ENCODE measurements at places on chromosomes 6 and 20. TPM values are rescaled to one million over a fixed set of nuclear protein-coding genes. Genes with fewer than 3 reads are reported as not detected.

The FERMT1 gene
- 1.2 TPM for total RNA-seq

The CNBD2 gene
- 1.6 TPM for total RNA-seq

- no peak for DNase-seq
These were observed 695.9 kb downstream of the EPHA7 start for GRCh38 chr6:92723390-92723931.

DNA sequence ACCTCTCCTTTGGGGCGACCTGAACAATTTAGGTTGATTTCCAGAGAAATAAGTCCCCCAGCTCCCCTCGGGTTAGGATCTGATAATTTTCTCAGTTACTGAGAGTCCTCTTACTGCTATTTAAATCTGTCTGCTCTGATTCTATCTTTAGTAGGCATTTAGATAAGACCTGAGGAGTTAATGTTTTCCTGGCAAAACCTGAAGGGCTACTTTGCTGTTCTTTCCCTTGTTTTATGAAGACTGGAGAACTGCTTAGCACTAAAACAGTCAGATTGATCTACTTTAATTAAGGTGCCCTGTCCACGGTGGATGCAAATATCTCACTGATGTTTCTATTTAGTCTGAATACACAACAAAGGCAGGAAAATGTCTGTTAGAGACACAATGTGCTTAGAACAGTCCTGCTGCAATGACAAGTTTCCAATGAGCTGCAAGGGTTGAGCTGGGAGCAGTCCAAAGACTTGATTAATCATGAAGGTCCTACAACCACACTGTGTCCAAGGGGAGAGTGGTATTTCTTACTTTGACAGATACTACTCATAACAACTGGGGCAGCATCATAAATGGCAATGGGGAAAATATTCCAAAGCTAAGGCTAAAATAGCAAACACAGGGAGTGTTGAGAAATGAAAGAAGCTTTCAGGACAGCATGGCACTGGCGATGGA, 15.7 kb downstream of the ADTRP start:
- no peak for DNase-seq

DNA sequence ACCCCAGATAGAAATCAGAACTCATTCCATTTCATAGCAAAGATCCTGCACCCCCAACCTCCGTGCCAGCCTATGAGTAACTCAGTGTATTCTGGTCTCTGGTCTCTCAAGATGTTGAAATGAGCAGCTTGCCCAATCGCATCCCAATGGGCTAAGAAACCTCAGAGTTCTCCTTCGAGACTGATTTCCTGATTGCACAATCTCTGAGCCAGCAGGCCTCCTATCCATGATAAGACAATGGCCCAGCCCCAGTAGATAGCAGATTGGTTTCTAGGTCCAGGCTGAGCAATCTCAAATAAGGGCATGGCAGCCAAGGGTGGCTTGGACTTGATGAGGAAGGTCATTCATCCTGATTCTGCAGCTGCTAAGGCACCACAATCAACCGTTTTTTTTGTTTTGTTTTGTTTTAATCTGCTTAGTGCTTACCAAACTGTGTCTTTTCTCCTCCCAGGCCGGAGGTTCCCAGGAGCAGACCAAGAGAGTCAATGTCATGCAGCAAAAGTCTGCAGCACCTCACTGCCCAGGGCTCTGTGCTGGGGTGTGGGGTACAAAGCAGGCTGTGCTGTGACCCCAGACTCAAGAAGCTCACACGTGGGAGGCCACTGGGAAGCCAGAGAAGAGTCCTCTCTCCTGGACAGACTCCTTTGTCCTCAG, 125.1 kb upstream of the NXT1 start:
- DNase-seq, result no peak

DNA sequence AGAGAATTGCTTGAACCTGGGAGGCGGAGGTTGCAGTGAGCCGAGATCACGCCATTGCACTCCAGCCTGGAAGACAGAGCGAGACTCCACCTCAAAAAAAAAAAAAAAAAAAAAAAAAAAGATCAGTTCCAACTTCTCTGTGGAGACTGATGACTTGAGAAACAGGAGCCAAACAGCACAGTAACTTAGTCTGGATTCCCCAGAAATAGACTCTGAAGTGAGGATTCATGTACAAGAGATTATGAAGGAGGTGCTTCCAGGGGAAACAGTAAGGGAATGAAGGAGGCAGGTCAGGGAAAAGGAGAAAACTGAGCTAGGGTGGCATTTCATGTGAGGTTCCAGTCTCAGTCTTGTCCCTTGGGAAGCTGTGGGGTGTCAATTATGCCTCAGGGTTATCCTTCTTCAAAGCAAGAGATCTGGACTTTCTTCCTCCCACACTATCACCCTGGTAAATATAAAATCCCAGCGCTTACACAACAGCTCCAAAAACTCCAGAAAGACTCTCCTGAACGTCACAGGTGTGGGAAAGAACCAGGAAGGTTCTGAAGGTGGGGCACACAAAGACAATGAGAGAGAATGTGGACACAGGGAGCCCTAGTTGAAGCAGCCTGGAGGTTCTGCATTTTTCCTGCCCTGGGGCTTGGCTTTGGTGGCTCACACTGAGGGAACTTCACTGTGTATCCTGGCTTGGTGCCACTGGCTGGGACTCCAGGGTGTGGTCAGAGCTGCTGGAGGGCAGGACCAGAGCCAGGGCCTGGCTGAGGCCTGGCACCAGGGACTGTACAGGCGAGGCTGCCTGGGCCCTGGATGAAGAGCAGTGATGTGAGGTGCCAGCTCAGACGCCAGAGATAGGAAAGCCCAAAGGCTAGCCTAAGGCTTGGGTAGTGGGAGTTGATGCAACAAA, 46.8 kb downstream of the PCNA start:
- DNase-seq, result no peak

GRCh38 chr6:37190159-37190535, 20.2 kb downstream of the PIM1 start:
- DNase-seq, result no peak

DNA sequence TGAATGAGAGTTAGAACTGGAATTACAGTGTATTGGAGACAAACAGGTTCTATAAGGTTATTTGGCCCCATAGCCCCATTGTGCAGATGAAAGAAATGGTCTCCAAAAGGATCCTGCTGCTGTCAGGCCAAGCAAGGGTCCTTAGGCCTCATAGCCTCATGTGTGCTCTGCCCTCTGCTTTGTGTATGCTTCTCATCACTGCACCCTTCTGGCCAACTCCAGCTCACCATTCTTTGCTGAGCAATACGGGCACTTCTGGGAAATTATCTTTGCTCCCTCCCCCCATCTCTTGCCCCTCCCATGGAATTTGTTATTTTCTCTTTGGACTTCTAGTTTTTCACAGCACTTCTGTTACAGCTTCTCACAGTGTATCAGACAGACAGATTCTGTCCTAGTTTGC, 298.8 kb downstream of the FOXA2 start:
- DNase-seq, result no peak

DNA sequence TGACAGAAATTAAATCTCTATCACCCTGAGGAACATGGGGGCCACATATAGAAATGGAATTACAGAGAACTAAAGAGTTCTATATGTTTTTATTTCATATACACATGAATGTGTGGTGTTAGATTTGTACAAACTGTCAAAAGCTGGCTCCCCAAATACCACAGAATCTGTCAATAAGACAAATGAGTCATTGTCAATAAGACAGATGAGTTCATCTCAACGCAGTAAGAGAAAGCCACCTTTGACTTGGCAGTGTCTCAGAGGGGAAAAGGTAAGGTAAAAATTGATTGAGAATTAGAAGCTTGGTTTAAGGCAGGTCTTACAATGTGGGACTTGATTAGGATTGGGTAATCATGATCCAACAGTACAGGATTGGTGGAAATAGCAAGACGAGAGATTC, 124.2 kb upstream of the GPR6 start:
- no peak for DNase-seq
